HT1080 (cell line): ENCODE measurements at places on chromosomes 1 and 21. TPM values are rescaled to one million over a fixed set of nuclear protein-coding genes. Genes with fewer than 3 reads are reported as not detected.

DNA sequence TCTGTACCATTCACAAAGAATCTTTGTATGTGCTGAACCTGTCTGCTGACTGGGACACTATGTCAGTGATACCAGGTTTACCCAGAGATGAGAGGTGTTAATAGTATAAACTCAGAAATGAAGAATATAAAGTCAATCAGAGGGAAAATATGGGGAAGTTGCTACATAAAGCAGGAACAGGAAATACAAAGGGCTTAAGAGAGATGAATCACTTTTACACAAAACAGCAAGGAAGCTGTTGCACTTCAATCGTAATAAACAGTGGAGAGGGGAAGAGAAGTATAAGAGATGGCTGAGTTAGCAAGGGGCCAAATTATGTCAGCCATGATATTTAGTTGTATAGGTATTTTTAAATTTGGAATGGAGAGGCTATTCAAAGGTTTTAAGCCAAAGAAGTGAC is 890.2 kb upstream of the NCAM2 start:
- DNase-seq, result peak; percentile 32

DNA sequence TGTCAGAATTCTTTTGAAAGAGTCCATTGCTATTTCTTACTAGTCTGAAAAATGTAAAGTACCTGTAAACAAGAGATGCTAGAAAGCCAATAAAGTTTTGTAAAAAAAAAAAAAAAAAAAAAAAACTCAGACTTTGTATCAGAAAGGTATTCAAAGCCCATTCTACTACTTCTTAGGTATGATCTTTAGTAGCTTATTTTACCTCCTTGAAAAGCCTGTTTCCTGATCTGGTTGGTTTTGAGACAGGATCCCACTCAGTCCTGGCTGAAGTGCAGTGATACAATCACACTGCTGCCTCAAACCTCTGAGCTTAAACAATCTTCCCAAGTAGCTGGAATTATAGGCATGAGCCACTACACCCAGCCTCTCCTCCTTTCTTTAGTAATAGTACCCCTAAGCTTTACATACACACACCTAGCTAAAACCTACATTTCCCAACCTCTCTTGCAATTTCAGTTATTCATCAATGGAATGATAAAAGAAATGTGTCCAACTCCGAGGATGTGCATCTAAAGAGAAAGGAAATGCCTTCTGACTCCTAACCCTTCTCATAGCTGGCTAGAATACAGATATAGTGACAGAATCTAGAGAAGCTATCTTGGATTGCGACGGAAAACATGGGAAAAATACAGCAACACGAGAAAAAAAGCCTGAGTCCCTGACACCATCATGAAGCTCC is 30.6 kb downstream of the EPS15 start:
- peak; percentile 6 for DNase-seq

- DNase-seq, result peak; percentile 75
Measured at GRCh38 chr1:216221260-216221700, 202.0 kb downstream of the USH2A start.

- no peak for DNase-seq
Measured at GRCh38 chr1:18547460-18547859, 66.7 kb downstream of the KLHDC7A start.

DNA sequence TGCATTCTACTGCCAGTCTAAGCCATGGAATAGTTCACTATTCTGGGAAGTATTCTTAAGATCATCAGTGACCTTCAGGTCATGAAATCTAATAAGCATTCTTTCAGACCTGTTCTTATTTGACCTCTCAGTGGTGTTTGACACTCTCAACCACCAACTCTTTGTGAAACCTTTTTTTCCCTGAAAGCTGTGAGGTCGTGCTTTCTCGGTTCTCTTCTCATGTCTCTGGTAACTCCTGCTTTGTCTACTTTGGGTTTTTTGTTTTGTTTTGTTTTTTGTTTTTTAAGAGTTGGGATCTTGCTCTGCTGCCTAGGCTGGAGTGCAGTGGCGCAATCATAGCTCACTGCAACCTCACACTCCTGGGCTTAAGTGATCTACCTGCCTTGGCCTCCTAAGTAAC is 56.3 kb downstream of the POU2F1 start:
- no peak for DNase-seq

GRCh38 chr21:25638660-25639550 is at the start of gene JAM2:
TSS of gene JAM2 (plus strand) at chr21:25639258. CDS start at chr21:25639822, 564 bp downstream.
- peak; percentile 32 for DNase-seq

The UMODL1 gene
- not detected in 2 replicates for total RNA-seq
